C1 segment of cervical spinal cord (tissue), 14 donors: ENCODE measurements at places on chromosomes 3 and 15.

- no peak for DNase-seq
Measured at GRCh38 chr15:43769584-43770228, 7.1 kb downstream of the ELL3 start.

DNA sequence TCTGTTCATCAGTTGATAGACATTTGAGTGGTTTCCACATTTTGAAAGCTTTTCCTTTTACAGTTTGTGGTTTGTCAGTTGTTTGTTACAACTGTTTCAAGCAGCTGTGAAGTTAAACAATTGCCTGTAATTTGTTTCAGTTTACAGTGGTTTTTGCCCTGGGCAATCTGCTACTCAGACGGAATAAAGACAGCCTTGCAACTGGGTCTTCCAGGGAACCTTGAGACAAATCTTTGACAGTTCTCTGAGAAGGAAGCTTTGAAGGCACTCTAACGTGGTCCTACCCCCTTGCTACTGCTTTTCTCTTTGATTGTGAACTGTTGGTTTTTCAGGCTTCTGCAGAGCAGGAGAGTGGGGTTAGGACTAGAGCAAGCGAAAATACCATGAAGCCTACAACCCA is 28.0 kb downstream of the LRRC28 start:
- DNase-seq, result no peak

DNA sequence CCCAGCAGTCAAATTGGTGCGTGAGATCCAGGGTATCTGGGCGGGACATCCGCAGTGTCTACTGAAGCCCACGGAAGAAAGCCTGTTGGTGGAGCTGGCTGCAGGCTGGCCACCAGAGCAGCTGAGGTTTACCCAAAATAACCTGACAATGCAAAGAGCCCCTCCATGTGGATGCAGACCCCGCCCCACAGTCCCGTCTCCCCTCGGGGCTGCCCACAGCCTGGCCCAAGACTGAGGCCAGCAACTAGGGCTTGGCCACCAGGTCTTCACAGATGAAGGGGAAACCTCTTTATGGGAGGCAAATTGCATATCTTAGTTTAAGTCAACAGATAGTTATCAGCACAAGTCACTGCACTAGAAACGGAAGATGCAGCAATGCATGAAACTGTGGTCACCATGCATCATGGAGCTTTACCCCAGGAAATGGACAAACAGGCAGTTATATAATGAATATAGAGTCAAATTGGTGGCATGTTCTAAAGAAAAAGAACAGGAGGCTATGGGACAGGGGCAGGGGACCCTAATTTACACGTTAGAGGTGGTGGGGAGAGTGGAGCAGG is 86.3 kb downstream of the ARNT2 start:
- DNase-seq, result no peak

DNA sequence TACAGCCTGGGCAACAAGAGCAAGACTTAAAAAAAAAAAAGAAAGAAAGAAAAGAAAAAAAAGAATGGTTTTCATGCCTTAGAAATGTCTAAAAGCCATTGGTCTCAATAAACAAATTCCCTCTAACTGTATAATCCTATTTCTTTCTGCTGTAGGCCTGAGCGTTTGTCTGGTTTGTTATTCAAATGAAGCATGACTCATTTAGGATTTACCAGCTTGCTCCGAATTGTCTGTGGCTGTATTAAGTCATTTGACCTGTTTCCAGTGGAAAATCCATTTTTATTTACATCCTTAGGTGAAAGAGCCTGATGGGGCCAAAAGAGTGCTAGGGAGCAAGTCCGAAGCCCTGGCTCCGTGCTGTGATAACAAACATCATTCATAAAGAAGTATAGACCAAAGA is 73.8 kb downstream of the BDH1 start:
- no peak for DNase-seq

DNA sequence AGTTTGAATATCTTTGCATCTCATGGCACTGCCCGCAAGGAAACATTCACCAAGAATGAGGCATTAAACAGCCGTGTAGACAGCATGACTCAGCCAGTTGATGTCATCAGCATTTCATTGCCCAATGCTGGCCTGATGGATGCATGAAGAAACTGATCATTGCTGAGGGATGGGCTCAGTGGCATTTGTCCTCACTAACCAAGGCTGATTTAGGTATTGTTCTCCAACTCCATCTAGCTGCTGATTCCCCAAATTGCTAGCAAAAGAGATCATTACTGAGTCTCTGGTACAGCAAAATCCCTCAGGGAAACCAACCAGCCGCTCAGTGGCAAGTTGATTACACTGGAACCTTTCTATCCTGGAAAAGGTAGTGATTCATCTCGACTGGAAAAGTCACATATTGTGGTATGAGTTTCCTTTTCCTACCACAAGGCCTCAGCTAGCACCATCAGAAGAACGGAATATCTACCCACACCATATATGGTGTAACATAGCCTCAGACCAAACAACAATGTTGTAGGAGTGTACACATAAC is 186.5 kb upstream of the GAP43 start:
- no peak for DNase-seq

DNA sequence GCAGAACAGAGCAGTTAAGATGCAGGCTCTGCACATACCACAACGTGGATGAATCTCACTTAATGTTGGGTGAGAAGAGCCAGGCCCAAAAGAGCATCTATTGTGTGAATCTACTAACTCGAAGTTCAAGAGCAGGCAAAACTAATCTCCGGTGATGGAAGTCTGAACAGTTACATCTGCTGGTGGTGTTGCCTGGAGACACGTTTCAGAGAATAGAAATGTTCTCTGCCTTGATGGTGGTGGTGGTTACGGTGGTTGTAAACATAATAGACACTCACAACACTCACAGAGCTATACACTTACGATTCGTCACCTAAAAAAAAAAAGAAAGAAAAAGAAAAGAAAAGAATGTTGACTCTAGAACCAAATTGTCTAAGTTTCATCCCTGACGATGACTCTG is 86.8 kb downstream of the LIPC start:
- DNase-seq, result no peak

DNA sequence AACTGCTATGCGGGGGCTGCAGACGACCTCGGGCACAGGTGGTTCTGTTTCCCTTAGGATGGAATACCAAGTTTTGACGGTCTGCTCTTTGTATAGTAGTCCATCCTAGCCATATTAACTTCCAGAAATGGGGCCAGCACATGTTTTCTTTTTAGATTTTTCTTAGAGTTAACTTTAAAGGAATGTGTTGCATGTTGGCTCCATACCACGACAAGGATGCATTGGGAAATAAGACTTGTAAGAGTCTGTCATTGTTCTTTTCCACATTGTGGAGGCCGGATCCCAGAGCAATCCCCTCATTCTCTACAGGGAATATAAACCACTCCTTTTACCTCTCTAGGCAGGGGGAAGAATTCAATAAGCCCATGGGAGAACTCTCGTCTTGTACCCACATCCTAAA is 87.1 kb upstream of the PLSCR4 start:
- DNase-seq, result no peak

- DNase-seq, result no peak
Measured at GRCh38 chr15:80087104-80087503, 27.6 kb downstream of the ZFAND6 start.

- DNase-seq, result no peak
Measured at GRCh38 chr3:87128006-87128405, 99.1 kb upstream of the CHMP2B start.

- DNase-seq, result no peak
Measured at GRCh38 chr3:10432931-10433330, 72.5 kb downstream of the ATP2B2 start.

DNA sequence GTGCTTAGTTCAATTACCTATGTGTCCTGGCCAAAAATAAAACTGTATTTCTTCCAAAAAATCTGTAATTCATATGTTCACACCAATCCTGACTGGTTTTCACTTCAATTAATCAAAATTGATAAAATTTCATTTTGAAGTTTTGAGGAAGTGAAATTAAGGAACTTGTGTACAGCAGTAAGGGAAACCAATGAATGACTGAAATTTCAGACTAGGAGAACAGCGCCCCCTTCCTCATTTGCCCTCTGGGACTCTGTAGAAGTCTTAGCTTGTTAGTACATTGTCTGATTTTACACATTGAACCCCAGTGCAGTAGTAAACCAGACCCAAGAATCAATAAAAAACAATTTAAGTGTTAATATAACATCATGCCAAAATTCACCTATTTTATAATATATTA is 495.3 kb upstream of the AGTR1 start:
- DNase-seq, result no peak

- no peak for DNase-seq
Measured at GRCh38 chr3:51400166-51400565, 9.1 kb downstream of the RBM15B start.

- no peak for DNase-seq
Measured at GRCh38 chr3:157888040-157888439, 218.2 kb downstream of the SHOX2 start.

GRCh38 chr3:113051302-113051711 is 60.5 kb downstream of the GTPBP8 start:
- DNase-seq, result peak; percentile 54

- no peak for DNase-seq
Measured at GRCh38 chr3:113097960-113098447, 107.2 kb downstream of the GTPBP8 start.

DNA sequence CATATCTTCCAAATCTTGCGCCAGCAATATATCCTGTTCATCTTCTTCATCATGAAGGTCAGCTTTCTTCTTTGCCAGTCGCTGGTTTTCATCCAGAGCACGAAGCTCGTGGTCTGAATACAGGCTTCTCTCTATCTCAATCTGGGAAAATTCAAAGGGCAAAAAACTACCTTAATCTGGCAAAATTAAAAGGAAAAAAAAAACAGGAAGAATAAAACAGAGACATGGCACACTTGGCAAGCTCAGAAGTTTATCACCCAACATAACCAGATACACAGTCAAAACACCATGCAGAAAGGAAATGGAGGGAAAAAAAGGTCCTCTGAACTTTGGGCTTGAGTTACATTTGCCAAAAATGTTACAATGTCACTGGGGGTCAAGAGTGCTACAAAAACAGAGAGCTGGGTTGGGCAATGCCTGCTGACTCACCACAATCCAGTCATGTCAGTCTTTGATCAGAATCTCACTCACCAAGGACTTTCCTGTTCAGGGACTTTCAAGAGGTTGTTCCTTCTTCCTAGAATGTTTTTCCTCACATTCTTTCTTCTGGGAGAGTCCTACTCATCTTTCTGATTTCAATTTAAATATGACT is 1.5 kb downstream of the MRPL46 start:
- no peak for DNase-seq

- no peak for DNase-seq
Measured at GRCh38 chr3:127867412-127867811, 45.1 kb upstream of the MGLL start.

DNA sequence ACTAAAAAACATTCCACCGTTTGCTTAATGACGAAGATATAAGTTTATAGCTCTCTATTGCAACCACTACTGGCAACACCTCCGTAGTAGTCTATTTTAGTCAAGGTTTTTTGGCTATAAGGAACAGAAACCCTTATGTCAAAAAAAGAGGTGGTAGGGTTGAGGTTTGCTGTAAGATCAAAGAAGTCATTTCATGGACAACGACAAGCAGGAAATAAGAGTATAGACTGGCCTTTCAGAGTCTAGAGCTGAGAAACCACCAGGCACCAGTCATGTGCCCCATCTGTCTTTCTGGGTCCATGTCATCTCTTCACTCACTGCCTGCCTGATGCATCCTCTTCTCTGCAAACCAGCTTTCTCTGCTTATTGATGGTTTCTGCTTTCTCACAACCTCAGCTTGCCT is 42.7 kb downstream of the THBS1 start:
- DNase-seq, result no peak

- no peak for DNase-seq
Measured at GRCh38 chr15:46091860-46092450, 457.1 kb downstream of the SQOR start.

- no peak for DNase-seq
Measured at GRCh38 chr15:85752491-85752961, 42.2 kb downstream of the KLHL25 start.

DNA sequence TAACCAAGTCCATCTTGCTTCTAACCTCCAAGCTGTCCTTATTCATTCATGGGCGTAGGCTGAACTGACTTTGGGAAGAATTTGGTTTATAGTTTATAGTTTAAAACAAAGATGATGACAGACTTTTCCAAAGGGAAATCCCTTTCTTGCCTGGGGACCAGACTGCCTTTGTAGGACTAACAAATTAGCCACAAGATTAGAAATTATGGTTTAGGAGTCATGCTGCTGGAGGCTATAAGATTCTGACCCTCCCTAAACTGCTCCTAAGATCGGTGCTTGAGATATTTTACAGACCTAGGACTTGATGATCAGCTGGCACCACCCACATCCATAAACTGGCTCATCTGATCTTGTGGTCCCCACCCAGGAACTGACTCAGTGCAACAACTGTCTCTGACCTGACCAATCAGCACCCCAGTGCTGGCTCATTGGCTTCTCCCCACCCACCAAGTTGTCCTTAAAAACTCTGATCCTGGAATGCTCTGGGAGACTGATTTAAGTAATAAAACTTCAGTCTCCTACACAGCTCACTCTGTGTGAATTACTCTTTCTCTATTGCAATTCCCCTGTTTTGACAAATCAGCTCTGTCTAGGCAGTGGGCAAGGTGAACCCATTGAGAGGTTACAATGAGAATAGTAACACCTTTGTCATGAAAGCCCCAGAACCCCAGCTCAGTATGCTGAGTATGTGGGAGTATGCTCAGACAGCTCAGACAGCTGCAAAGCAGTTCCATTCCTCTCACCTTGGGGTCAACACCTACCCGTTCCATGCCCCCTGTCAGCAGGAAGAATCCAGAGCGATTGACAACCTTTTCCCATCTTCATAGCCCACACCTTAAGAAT is 51.6 kb upstream of the C15orf39 start:
- no peak for DNase-seq

DNA sequence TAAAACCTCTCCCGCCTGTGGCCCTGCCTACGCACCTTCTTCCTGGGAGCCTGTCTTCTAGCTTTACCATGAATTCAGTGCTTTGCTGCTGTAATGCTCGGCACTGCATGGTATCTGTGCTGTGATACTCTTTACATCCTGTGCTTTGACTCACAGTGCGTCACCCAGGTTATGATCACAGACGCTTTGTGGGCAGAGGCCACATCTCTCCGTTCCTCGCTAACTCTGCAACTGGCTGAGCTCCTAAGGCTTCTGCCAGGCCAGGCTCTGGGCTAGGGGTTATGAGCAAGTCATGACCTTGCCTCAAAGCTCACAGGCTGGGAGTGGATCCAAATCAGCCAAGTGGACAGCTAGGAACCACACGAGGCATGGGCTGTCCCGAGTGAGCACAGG is 23.2 kb downstream of the SPTBN5 start:
- no peak for DNase-seq

DNA sequence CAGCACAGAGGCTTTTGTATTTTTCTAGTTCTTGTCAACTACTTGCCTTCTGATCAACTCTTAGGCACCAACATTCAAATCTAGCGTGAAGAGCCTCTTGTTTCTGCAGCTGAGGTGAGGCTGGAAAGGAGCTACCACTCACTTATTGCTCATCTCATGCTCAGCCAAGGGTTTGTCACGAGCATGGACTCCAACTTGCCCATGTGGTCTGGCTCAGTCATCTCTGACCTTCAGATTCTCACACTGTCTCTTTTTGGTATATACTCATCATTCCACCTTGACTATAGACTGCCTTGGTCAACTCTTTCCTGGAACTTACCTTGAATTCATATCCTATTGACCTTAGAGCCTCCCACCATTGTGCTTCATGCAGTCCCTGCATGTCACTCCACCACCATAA is 5.2 kb upstream of the GJD2 start:
- DNase-seq, result no peak
